Hematopoietic multipotent progenitor cell treated with erythropoietin and hydrocortisone succinate and interleukin-3 and kit ligand, for 4 days (in vitro differentiated cells): ENCODE measurements at places on chromosomes 5 and 9.

DNA sequence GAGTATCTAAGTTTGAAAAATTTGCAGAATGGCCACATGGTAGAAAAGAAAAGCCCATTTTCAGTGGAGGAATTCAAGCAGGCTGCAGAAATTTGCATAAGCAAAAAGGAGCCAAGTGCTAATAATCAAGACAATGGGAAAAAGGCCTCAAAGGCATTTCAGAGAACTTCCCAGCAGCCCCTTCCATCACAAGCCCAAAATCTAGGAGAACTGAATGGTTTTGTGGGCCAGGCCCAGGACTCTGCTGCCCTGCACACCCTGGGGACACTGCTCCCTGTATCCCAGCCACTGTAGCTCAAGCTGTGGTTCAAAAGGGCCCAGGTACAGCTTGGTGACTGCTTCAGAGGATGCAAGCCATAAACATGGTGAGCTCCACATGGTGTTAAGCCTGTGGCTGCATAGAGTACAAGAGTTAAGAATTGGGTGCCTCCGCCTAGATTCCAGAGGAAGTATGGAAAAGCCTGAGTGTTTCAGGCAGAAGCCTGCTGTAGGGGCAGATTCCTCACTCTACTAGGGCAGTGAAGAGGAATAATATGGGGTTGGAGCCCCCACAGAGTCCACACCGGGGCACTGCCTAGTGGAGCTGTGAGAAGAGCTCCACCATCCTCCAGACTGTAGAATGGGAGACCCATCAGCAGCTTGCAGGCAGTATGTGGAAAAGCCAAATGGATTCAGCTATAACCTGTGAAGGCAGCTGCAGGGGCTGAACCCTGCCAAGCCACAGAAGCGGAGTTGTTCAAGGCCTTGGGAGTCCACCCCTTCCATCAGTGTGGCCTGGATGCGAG is 720.7 kb upstream of the CTNND2 start:
- no peak for DNase-seq

- DNase-seq: no peak
Measured at GRCh38 chr9:26058111-26058895, 380.1 kb upstream of the TUSC1 start.

GRCh38 chr9:130266236-130267098 is 907 bp downstream of the HMCN2 start:
- no peak for DNase-seq

DNA sequence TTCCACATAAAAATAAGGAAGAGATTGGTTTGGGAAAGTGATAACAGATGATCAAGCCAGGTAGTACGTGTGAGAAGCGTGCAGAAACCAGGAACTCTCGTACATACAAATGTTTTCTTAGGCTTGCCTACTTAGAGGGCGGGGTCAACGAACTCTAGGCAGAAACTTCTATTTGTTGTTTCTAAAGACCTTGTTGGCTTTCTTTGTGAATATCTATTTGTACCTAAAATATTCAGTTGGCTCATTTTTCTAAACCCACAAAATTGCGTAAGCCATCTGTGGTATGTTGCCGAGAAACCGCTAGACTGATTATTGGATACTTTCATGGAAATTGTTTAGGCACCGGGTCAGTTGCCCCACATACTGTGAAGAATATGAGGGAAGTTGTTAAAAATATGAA is 458.5 kb downstream of the MAT2B start:
- DNase-seq: peak; percentile 65

- DNase-seq: peak; percentile 76
Measured at GRCh38 chr9:108217431-108218349, 638.1 kb downstream of the ACTL7B start.

DNA sequence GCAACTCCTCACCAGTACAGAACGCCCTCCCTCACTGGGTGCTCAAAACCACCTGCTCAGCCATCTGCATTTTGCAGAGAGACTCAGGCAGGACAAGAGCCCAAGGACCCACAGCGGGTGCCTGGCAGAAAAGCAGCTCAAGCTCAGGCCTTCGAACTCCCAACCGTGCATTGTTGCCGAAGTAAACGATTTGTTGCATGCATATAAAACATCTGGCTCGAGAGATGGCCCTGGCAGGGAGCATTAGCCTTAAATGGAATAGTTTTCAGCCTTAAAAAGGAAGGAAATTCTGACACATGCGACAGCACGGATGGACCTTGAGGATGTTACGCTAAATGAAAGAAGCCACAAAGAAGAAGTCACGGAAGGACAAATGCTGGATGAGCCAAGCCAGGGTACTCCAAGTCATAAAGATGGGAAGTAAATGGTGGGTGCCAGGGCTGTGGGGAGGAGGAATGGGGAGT is 160.4 kb upstream of the PHYKPL start:
- DNase-seq: peak; percentile 38

DNA sequence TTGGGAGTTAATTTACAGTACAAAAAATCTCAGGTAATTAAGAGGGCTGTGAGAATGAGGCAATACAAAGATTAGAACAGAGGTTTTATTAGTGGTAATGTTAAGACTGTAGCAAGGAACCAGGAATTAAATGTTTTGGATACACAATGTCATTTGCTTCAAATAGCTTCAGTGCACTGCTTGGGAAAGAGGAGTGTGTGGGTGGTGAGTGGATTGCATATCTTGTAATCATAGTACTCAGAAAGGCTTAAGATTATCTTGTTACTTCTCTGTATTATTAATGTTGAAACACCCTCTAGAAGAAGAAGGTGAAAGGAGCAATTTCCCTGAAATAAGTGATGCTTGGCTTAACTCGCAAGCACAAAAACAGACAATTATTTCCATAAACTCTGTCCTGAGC is 21.0 kb upstream of the TBCA start:
- DNase-seq: no peak

- peak; percentile 2 for DNase-seq
Measured at GRCh38 chr5:104370523-104370922, 807.9 kb upstream of the NUDT12 start.

DNA sequence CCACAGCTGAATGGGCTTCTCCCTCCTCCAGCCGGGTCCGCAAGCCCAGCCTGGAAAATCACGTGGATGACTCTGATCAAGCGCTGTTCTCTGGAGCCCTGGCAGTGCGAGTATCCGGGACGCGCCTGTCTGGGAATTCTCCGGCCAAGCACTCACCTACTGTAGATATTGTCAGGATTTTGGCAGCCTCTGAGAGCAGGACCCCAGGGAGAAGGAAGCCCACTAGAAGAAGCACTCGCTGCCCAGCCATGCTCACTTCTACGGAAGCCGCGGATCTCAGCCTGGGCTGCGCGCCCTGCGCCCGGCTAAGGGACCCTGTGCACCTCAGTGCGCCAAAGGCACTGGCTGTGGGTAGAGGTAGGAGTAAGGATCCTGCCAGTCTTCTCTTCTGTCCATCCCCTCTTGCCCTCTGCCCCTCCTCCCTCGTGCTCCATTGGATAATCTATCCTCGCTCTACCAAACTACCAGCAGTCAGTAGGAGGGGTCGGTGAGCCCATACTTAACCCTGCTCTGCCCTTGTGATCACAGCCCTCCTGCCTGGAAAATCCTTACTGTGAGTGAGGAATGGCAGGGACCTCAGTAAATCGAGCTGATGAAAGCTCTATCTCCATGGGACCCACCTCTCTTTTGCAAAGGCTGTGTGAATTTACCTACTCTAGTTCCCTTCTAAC is at the start of gene UGT3A2:
Gene UGT3A2 (minus strand): TSS at position 343 of the 671 bp plus-strand sequence. CDS start 93 bp downstream, at position 250.
- peak; percentile 19 for DNase-seq

DNA sequence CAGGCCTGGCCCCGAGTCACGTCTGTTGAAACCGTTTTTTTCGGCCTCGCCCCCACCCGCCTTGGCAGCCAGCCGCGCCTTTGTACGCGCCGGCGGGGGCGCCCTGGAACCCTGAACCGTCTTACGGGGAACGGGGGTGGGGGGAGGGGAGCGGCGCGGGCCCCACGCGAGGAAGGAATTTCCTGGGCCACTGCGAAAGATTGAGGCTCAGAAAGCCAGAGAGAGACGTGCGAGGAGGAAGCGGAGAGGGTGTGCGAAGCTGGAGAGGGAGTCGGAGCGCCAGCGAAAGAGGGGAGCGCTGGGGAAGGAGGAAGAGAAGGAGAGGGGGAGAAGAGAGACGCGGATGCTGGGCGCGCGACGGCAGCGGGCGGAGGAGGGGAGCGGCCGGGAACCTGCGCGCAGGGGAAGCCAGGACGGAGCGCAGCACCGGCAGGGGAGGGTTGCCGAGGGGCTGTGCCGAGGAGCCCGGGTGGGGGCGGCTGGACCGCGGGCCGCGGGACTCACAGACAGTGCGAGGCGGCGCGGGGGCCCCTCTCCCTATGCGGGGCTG is 4.6 kb upstream of the PRDM12 start:
- DNase-seq: no peak

- DNase-seq: no peak
Measured at GRCh38 chr5:115907177-115907576, 55.1 kb upstream of the LVRN start.

DNA sequence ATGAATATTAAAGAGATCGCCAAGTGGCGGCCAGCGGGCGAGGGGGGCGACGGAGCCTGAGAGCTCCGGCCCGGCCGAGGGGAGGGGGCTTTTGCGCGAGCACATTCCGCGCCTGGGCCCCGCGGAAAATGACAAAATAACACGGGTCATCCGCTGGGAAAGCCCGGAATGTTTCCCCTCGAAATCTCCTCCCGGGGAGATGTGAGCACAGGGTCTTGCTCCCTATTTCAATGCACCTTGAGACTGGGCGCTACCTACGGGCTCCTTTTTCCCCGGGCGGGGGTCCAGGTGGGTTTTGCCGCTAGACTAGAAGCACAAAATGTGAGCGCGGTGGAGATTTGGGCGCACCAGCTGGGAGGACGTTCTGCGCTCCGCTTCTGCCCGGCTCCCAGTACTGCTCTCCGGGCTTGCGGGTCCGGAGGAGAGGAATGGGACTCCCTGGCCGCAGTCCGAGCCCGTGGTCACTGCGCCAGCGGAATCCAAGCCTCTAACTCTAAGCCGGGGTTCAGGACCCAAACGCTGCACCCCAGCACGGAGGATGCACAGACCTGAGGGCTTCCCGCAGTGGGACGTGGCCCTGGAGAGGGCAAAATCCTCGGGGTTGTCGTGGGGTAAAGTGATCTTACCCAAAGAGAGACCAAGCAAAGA is 2.8 kb upstream of the PRDM12 start:
- DNase-seq: no peak

GRCh38 chr5:124301850-124302249 is 444.6 kb downstream of the ZNF608 start:
- DNase-seq: no peak

DNA sequence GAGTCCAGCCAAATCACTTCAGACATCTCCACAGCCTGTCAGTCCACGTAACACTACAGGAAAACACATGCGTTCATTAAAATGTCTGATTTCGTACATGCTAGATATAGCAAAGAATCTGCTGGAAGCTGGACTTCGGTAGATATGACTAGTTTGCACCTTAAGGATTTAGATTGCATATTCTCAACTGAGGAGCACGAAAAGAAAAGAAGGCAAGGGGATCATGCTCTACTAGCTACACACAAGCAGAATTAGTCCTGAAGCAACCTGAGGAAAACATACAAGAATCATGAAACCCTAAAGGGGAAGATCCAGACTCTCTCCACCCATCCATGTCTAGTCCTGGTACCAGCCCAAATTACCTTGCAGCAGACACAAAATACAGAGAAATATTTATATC is 36.1 kb upstream of the SSBP2 start:
- no peak for DNase-seq

GRCh38 chr9:3662671-3663070 is 136.9 kb upstream of the RFX3 start:
- no peak for DNase-seq

DNA sequence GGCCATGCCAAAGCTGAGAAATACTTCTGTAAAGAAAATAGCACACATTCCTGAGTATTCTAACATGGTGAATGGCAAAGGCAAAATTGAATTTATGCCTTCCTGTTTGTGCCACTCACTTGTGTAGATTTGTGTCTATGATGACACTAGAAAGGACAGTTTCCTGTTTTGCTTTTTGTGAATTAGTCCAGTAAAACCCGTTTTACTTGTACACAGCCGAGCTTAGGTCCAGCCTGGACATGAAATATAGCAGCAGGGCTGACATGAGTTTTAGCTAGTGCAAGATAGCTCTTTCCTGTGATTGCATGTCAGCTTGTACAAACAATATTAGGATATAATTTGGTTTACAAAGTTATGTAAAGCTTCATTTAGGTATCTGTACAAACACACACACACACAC is 1891.7 kb upstream of the WWC1 start:
- no peak for DNase-seq

DNA sequence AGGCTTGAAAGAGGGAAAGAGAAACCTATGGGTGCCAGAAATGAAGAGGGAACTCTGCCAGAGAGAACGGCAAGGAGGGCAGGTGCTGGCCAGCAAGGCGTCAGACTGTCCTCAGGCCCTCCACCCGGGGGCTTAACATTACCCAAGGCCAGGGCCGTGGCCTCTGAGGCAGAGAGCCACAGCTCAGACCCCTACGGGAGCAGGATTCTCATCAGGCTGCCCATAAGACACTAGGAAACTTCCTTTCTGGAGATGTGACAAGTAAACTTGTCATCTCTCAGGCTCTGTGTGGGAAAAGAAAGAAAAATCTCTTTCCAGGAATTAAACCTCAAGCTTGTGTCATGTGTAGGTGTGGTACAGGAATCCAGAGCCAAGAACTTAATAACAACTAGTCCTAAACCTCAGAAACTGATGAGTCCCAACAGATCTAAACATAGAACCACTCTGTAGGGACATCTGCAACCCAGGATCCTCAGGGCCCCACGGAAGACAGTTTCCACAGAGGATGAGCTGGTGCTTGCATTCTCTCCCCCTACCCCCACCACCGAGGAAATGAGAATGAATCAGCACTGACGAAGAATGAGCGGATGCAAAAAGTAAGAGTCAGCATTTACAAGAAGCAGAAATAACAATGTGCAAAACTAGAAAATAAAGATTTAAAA is 74.3 kb downstream of the DCP2 start:
- no peak for DNase-seq

GRCh38 chr9:79700607-79701360 is 129.0 kb downstream of the TLE4 start:
- DNase-seq: no peak

DNA sequence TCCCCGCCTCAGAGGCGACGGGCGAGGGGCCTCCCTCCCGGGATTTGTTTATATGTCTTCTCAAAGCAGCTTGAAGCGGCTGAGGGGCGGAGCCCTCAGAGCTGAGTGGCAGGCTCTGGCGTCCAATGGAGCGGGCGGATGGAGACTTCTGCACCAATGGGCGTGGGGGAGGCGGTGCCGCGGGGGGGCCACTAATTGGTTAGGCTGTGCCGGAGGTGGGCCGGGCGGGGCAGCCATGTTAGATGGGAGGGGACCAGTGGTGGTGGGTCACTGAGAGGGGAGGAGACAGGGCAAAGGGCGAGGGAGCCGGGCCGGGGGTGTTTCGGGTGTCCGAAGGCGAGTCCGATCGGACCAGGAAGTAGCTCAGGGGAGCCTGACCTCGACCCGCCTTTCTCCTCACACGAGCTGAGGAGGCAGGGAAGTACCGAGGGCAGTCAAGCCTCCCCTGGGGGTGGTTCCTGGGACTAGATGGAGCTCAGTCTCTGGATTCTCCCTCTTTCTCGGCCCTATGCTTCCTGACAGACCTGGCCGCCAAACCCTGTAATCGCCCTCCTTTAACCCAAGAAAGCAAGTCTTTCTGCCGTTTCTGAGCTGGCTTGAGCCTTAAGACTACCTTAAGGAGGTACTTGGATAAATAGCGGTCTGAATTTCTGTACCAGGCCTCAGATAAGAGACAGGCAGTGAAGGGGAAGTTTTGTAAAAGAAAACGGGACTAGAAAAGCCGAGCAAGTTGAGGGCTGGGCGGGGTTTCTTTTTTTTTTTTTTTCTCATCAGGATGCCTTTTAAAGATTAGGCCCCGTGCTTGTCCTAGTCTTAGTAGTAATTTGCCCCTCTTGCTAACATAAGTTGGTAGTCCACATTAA is 1.1 kb downstream of the CREBRF start:
- peak; percentile 99 for DNase-seq
